ENCODE measurements at places on chromosomes 12 and 14.

GRCh38 chr12:93832131-93832530 is 155.0 kb downstream of the CRADD start:
- DNase-seq, result no peak

DNA sequence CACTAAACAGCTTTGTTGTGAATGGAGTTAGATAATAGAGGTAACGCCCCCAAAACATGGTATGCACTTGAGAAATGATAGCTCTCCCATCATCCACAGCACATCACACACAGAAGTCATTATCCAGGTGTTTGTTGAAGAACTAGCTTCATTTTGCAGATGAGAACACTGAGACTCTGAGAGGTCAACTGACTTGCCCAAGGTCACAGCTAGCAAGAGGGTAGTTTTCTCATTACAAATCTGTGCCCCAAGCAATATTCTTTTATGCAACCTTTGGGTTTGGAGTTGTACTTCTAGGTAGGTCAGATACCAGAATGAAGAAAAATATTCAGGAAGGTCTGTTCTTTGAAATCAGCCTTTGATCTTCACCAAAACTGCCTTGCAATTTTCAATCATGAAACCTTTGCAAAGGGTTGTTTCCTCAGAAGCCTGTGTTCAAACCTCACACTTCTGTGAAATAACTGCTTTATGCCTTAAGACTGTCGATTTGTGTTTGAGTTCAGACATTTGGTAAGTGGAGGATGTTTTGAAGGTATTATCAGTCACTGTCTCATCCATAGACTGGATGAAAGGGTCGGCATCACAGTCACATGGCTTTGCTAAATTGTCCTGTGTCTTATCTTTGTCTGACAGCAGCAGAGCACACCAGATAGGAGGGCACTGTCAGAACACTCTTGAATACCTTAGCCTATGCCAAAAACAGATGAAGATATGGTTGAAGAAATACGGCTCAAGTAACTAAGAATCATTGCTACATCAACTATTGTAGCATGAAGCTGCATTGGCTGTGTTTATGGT is 233.2 kb upstream of the BTG1 start:
- no peak for DNase-seq

GRCh38 chr14:77133720-77134338 is 7.8 kb downstream of the ZDHHC22 start:
- no peak for DNase-seq

DNA sequence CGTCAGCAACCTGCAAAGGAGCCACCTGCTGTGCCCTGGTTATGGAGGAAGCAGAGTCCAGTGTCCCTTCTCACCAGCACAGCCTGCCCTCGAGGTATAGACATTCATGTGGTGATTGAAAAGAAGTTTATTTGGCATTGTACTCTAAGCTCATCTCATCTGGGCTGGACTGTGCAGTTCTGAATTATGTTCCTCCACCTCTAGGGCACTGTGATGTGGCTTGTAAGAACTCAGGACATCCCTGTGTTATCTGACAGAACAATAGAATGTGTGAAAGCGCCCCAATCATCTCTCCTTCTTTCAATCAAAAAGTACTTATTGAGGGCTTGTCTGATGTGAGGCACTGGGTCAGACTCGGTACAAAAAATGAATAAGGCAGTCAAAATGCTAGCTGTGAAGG is 140.1 kb downstream of the DHRS2 start:
- DNase-seq, result no peak

DNA sequence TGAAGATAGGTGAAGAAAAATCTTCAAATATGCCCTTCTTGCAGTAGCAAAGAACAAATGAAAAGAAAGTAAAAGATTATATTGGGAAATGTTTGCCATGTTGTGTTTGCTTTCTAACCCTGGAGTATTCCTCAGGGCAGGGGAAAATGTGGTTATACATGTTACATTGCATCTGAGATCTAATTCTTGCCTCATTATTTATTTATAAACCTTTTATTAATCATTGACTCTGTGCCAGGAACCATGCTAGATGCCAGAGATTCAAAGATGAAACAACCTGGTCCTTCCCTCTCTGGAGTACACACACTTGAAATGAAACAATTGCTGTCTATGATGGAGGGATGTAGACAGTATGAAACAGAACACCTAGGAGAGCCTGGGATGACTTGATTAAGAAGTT is 128.1 kb upstream of the HMGA2 start:
- no peak for DNase-seq

- DNase-seq, result no peak
Observed at GRCh38 chr14:75543253-75543652, 21.0 kb downstream of the BATF start.

DNA sequence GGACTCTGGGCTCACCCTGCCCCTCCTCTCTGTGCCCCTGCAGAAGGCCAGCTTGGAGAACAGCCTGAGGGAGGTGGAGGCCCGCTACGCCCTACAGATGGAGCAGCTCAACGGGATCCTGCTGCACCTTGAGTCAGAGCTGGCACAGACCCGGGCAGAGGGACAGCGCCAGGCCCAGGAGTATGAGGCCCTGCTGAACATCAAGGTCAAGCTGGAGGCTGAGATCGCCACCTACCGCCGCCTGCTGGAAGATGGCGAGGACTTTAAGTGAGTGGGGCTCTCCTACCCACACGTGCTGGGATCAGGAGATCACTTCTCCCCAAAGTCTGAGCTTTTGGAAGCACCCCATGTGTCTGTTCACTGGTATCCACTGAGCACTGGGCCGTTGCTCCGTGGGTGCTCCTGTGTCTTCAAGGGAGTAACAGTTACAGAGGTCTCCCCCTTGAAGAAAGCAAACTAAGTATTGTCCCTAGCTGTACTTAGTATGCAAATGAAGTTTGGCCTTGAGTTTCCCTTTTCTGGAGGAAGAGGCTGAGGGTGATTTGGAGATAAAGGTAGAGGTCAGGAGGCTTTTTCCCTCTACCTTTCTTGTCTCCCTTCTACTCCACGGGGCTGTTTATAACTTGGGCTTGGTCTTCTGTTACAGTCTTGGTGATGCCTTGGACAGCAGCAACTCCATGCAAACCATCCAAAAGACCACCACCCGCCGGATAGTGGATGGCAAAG is 3.3 kb downstream of the KRT18 start:
- DNase-seq, result no peak

- DNase-seq, result no peak
Observed at GRCh38 chr14:33702293-33702692, 248.6 kb downstream of the EGLN3 start.

DNA sequence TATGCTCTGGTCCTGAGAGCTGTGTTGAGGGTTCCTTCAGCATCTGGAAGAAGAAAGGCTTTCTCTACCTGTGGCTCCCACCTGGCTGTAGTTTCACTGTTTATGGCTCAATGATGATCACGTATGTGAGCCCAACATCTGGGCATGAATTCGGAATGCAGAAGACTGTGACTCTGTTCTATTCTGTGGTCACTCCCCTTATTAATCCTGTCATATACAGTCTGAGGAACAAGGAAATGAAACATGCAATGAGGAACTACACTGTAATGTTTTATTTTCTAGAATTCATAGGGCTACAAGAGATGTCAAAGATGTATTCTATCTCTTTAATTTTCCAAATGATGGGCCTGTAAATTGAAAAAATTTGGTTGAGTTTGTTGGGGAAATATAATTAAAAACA is 10.8 kb upstream of the OR11G2 start:
- no peak for DNase-seq

DNA sequence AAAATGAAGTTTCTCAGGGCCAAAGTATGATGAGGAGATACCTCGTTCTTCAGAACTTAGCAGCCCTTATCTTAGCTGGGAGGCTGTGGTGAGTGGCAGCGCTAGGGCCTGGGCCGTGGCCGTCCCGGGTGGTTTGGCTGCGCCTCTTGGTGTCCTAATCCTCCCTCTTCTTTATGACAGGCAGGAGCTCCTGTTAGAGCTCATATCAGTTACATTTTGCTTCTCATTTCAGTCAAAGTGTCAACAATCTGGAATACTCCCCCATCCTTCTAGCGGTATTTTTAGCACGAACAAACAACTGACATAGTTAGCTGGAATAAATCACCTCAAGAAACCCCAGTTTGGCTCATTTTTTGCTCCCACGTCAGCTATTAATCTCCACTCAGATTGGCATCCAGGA is 188.8 kb downstream of the TTC7B start:
- DNase-seq, result no peak

DNA sequence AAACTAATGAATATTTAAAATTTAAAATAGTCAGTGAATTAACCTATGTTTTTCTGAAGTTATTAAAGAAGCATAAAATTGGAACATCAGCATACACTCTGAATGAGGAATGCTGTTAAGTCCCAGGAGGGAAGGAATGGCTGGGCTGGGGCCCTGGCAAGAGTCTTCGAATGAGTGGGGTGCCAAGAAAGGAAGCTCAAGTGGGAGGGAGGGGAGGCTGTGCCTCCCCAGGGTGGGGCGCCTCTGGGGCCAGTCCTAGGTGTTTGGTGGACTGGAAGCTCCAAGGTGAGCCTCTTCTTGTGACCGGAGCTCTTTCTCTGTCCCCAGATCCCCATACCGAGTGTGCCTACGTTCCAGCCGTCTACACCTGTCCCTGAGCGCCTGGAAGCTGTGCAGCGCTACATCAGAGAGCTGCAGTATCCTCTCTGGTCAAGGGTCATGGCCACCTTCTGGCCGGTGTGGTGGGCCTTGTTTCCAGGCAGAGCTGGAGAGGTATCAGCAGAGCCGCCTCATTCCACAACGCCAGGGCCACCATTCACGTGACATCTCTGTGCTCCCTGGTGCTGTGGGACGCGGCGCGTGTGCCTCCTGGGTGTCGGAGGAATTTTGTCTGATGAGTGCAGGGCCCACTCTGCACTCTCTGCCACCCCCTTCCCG is 8.5 kb downstream of the VASH1 start:
- no peak for DNase-seq

DNA sequence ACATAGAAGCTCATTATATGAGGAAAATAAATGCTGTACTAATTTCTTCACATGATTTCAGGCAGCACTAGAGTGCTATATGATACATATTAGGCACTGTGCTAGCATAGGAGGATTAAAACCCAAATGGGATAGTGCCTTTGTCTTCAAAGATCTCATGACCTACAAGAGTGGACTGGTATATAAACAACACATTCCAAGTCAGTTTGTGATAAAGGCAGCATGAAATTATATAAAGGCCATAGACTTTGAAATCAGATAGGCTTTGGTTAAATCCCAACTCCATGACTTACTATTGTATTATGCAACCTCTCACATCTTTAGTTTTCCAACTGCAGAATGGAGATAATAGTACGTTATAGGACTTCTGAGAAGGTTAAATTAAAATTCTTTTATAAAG is 179.7 kb downstream of the RAD51B start:
- DNase-seq, result no peak

- DNase-seq, result no peak
Observed at GRCh38 chr12:67568055-67568454, 80.5 kb upstream of the DYRK2 start.

DNA sequence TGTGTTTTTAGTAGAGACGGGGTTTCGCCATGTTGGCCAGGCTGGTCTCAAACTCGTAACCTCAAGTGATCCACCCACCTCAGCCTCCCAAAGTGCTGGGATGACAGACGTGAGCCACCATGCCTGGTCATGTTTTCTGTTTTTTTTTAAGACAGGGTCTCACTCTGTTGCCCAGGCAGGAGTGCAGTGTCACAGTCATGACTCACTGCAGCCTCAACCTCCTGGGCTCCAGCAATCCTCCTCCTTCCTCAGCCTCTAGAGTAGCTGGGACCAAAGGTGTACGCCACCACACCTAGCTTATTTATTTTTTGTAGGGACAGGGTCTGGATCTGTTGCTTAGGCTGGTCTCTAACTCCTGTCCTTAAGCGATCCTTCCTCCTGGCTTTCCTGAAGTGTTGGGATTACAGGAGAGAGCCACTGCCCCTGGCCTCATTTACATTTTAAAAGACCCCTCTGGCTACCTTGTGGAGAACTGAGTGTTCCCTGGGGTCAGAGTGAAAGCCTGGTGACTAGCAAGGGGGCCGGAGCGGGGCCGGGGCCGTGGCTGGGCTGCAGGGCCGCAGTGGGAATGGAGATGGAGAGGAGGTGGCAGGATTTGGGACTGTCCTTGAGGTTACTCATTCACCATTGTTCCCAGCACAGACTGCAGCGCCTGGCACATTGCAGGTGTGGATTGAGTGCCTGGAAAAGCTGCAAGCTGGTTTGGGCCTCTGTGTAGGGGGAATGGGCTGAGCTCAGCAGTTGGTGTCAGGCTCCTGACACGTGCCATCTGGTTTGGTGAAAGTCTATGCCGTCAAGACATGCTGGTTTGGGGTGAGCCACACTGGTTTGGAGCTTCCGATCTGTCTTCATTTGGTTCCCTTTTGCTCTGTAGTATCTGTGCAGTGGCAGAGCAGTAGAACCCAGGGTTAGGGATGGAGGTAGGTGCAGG is 18.1 kb downstream of the KMT5A start:
- no peak for DNase-seq

DNA sequence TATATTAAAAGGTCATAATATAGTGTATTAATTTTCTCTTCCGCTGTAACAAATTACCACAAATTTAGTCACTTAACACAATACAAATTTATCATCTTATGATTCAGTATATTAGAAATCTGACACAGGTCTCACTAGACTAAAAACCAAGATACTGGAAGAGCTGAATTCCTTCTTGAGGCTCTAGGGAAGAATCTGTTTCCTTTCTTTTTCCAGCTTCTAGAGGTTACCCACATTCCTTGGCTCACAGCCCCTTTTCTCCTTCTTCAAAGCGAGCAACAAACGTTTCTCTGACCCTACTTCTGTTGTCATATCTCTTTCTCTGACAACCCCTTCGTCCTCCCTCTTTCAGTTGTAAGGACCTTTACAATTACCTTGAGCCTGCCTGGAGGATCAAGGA is 43.4 kb upstream of the AMN1 start:
- DNase-seq, result no peak

DNA sequence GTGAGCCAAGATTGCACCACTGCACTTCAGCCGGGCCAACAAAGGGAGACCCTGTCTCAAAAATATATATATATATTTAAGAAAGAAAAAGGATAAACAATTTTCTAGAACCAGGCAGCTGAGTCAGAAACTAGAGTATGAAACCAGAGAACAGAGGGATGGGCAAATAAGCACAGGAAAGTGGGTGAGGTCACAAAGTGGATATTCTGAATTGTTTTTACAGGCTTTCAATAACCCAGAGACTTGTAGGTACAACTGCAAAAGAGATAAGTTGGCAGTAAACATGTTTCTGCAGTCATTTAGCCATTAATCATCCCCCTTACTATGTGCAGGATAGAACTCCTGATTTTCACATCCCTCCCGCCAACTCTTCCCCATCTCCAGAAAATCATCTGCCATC is 94.2 kb downstream of the BTG1 start:
- DNase-seq, result no peak

GRCh38 chr14:99578541-99579101 is 25.4 kb downstream of the CCDC85C start:
- no peak for DNase-seq

DNA sequence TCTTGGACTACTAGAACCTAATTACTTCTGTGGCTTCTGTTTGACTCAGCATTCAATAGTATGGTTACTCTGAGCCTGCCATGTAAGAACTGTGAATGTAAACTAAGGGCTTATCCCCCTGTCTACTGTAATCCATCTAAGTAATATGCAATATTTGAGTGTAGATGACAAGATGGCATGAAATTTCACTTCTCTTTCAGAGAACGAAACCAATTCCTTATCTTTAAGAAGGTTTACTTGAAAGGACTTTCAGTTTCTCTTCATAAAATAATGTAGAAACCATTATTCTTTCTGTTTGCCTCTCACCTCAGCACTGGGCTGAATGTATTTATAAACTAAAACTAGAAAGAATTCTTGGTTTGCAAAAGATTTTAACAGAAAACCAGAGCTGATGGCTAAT is 60.4 kb upstream of the ARID2 start:
- no peak for DNase-seq
